ENCODE measurements at places on chromosomes 12 and 14.

DNA sequence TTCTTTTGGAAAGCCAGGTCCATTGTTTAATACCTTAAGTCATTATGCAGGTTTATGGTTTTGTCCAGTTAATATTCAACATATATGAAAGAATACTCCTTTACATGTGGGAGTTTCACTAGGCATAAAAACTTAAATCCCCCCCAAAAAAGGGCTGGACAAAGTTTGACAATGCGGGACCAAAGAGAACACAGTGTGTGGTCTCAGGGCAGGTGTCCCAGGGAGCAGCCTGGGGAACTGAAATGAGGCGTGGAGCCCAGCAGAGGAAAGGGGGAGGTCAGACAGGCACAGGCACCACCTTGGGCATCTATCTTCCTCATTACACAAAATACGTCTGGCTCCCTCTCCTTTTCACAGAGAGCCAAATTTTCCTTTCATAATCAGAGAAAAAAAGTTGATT lies 22.5 kb downstream of the PKP2 start:
- no peak for DNase-seq

DNA sequence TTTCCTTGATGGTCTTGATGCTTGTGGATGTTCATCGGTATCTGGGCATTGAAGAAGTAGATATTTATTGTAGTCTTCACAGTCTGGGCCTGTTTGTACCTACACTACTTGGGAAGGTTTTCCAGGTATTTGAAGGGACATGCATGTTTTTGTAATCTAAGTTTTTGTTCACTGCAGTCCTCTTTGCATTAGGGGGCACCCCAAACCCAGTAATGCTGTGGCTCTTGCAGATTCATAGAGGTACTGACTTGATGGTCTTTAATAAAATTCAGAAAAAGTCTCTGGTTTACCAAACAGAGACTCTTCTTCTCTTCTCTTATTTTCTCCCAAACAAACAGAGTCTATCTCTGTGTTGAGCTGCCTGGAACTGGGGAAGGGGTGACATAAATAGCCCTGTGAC lies 150.9 kb upstream of the SLC16A7 start:
- DNase-seq: peak; percentile 10

- no peak for DNase-seq
Measured at GRCh38 chr12:81859521-81859920, 100.4 kb upstream of the PPFIA2 start.

DNA sequence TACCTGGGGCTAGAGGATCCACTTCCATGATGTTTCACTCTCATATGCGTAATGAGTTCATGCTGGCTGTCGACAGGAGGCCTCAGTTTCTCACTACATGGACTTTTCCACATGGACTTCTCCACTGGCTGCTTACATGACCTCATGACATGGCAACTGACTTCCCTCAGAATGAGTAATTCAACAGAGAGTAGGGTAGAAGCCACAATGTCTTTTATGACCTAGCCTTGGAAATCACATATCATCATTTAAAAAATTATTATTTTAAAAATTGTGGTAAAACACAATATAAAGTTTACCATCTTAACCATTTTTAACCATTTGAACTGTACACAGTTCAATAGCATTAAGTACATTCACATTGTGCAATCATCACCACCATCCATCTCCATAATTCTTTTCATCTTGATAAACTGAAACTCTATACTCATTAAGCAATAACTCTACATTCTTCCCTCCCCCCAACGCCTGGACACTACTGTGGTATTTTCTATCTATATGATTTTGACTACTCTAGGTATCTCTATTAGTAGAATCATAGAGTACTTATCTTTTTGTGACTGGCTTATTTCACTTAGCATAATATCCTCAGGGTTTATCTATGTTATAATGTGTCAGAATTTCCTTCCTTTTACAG lies 144.5 kb downstream of the TGFB3 start:
- no peak for DNase-seq

DNA sequence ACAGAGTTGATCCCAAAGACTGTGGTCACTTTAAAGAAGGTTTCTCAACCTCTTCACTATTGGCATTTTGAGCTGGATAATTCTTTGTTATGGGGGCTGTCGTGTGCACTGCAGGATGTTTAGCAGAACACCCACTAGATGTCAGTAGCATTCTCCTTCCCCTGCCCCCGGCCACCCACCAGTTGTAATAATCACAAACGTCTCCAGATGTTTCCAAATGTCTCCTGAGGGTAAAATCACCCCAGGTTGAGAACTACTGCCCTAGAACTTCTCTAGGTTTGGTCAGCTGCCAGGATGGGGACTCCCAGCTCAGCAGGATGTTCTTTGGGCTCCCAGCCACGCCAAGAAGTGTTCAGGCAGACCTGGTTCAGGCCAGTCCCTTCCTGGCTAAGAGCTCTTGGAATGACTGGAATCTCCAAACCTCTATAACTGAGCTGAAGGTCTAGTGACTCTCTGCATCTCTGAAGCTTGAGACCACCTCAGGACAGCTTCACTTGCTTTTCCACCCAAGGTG lies 12.5 kb upstream of the AJUBA start:
- DNase-seq: peak; percentile 37

GRCh38 chr14:92690171-92691011 lies 58.0 kb downstream of the LGMN start:
- DNase-seq: no peak

DNA sequence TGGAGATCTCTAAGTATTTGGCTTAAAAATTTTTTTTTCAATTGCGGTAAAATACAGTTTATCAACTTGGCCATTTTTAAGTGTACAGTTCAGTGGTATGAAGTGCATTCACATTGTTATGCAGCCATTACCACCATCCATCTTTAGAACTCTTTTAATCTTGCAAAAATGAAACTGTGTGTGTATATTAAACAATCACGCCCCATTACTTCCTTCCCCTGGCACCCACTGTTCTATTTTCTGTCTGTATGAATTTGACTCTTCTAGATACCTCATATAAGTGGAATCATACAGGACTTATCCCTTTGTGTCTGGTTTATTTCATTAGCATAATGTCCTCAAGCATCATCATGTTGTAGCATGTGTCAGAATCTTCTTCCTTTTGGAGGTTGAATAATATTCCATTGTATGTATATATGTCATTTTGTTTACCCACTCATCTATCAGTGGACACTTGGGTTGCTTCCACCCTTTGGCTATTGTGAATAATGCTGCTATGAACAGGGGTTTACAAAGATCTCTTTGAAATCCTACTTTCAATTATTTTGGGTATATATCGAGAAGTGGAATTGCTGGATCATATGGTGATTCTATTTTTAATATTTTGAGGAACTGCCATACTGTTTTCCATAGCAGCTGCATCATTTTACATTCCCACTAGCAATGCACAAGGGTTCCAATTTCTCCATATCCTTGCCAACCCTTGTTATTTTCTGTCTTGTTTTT lies 62.9 kb downstream of the SAMD4A start:
- DNase-seq: peak; percentile 10

GRCh38 chr12:6604259-6605029 lies 2.7 kb downstream of the CHD4 start:
- DNase-seq: no peak
